Smooth muscle cell of the pulmonary artery (primary cell): ENCODE measurements at places on chromosomes 6 and 20. TPM values are rescaled to one million over a fixed set of nuclear protein-coding genes. Genes with fewer than 3 reads are reported as not detected.

GDAP1L1 gene
- total RNA-seq = not detected in 2 replicates

TCFL5 gene
- 17.0 and 19.5 TPM in 2 replicates for total RNA-seq

NKX2-4 gene
- total RNA-seq = not detected in 2 replicates

RAD21L1 gene
- 0.13 and 0.53 TPM in 2 replicates for total RNA-seq

DUSP15 gene
- total RNA-seq = 0.17 and 0.20 TPM in 2 replicates

KIF25 gene
- 0.72 TPM in 1 of 2 replicates, not detected in the other for total RNA-seq

CCN6 gene
- 0.10 TPM in 1 of 2 replicates, not detected in the other for total RNA-seq

EYS gene
- total RNA-seq = under 0.01 and 0.13 TPM in 2 replicates

TBXT gene
- not detected in 2 replicates for total RNA-seq

TFEB gene
- total RNA-seq = 3.5 and 6.5 TPM in 2 replicates

MEI4 gene
- not detected in 2 replicates for total RNA-seq

LPA gene
- total RNA-seq = not detected in 2 replicates

EEF1E1 gene
- 28.9 and 31.3 TPM in 2 replicates for total RNA-seq

ERVFRD-1 gene
- not detected in 2 replicates for total RNA-seq

TBC1D7 gene
- 14.9 and 17.6 TPM in 2 replicates for total RNA-seq

CGA gene
- total RNA-seq = not detected in 2 replicates

KAT14 gene
- total RNA-seq = 10.8 and 12.3 TPM in 2 replicates

PBOV1 gene
- total RNA-seq = not detected in 2 replicates

GGTLC1 gene
- not detected in 2 replicates for total RNA-seq

OPN5 gene
- not detected in 2 replicates for total RNA-seq

EDN1 gene
- total RNA-seq = 23.8 and 24.9 TPM in 2 replicates

CST4 gene
- total RNA-seq = 0.33 and 0.50 TPM in 2 replicates

GPANK1 gene
- 9.7 and 14.1 TPM in 2 replicates for total RNA-seq

TMEM170B gene
- total RNA-seq = 1.8 and 2.2 TPM in 2 replicates

CRYBG1 gene
- total RNA-seq = 6.3 and 20.0 TPM in 2 replicates

GPR6 gene
- not detected in 2 replicates for total RNA-seq

ETV7 gene
- total RNA-seq = 0.59 and 0.79 TPM in 2 replicates

SLC44A4 gene
- 0.20 TPM in 1 of 2 replicates, not detected in the other for total RNA-seq

MEP1A gene
- not detected in 2 replicates for total RNA-seq

BACH2 gene
- 0.07 and 0.17 TPM in 2 replicates for total RNA-seq

SOX18 gene
- total RNA-seq = 0.07 TPM in 2 replicates

SLC22A7 gene
- not detected in 2 replicates for total RNA-seq

SLC17A3 gene
- total RNA-seq = not detected in 2 replicates

MCCD1 gene
- not detected in 2 replicates for total RNA-seq

RAB44 gene
- total RNA-seq = 0.03 TPM in 1 of 2 replicates, not detected in the other

LGSN gene
- total RNA-seq = 0.07 TPM in 1 of 2 replicates, not detected in the other

HSPA1L gene
- 1.9 and 2.2 TPM in 2 replicates for total RNA-seq

PDCD2 gene
- total RNA-seq = 36.7 and 43.0 TPM in 2 replicates

SCGN gene
- not detected in 2 replicates for total RNA-seq

RCAN2 gene
- total RNA-seq = 0.30 and 2.3 TPM in 2 replicates

IPCEF1 gene
- 0.07 TPM in 1 of 2 replicates, not detected in the other for total RNA-seq

STMND1 gene
- total RNA-seq = not detected in 2 replicates

PDE10A gene
- 8.5 and 16.0 TPM in 2 replicates for total RNA-seq

LAMP5 gene
- 0.69 and 3.6 TPM in 2 replicates for total RNA-seq

ASIP gene
- total RNA-seq = not detected in 2 replicates

BTN3A1 gene
- 23.8 and 41.1 TPM in 2 replicates for total RNA-seq

SNX9 gene
- 98.6 and 103 TPM in 2 replicates for total RNA-seq

SDCBP2 gene
- 1.8 and 2.1 TPM in 2 replicates for total RNA-seq

VSTM2L gene
- total RNA-seq = 2.1 and 2.5 TPM in 2 replicates

C20orf202 gene
- total RNA-seq = 0.07 TPM in 1 of 2 replicates, not detected in the other

CDH4 gene
- total RNA-seq = 0.07 and 0.10 TPM in 2 replicates

DDR1 gene
- total RNA-seq = 48.4 and 81.1 TPM in 2 replicates

SUN5 gene
- total RNA-seq = not detected in 2 replicates

ALDH5A1 gene
- total RNA-seq = 1.5 and 1.9 TPM in 2 replicates

DNAH8 gene
- under 0.01 TPM in 1 of 2 replicates, not detected in the other for total RNA-seq

GPX5 gene
- total RNA-seq = not detected in 2 replicates

ULBP1 gene
- 0.07 and 0.17 TPM in 2 replicates for total RNA-seq

SLX4IP gene
- 3.6 and 4.3 TPM in 2 replicates for total RNA-seq

ARMH2 gene
- not detected in 2 replicates for total RNA-seq
